ENCODE measurements at places on chromosomes 7 and 10.

DNA sequence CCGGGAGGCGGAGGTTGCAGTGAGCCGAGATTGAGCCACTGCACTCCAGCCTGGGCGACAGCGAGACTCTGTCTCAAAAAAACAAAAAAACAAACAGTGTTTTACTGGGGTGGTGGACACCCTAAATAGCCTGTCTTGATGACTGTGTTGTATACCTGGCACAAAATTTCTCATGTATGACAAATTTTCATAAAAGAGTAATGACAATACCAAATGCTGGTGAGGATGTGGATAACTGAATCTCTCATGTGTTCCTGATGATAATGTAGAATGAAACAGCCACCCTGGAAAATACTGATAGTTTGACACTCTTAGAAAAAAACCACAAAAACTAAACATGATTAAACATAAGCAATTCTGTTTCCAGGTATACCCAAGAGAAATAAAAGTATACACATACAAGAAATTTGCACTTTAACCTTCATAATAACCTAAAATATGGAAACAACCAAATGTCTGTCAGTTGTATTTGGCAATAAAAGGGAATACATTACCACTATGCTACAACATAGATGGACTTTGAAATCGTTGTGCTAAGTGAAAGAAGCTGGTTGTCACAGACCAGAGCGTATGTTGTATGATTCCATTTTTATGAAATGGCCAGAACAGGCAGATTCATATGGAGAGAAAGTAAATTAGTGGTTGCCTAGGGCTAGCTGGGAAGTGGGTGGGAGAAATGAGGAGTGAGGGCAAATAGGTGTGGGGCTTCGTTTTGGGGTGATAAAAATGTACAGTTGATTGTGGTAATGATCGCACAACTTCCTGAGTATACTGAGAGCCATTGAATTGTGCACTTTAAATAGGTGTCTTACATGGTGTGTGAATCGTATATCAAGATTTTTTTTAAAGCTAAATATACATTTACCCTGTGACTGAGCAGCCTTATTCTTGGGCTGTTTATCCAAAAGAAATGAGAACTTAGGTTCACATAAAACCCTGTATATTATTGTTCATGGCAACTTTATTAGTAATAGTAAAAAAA is 12.5 kb downstream of the WDR37 start:
- DNase-seq: no peak
- H3K27ac ChIP-seq: no peak overlapping the region
- no peak overlapping the region for H3K4me3 ChIP-seq
- H3K27me3 ChIP-seq: no peaks in the 10 kb centered on the region

DNA sequence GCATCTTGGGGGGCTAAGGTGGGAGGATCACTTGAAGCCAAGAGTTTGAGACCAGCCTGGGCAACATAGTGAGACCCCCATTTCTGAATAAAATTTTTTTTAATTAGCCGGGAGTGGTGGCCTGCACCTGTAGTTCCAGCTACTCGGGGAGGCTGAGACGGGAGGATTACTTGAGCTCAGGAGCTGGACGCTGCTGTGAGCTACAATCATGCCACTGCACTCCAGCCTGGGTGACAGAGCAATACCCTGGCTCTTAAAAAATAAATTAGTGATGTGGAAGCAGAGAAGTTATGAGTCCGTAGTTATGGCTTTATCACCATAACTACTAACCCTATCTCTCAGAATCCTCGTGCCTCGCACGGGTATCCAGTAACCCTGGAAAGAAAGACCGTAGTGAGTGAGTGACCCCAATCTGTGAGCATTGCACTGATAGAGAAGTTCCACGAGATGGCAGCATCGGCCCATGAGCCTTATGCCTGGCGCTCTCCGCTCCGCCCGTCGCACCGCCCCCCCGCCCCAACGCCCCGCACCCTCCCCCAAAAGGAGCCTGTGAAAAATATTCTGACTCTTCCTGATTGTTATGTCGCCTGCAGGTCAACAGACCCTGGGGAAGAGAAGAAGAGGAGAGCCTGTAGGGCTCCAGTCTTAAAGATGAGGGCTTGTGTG is 4.9 kb upstream of the SLC29A3 start:
- no peak overlapping the region for H3K27ac ChIP-seq
- H3K36me3 ChIP-seq: no peaks in the 10 kb centered on the region
- peak overlapping the region; percentile 39 for H3K4me3 ChIP-seq
- peak; percentile 34 for DNase-seq

DNA sequence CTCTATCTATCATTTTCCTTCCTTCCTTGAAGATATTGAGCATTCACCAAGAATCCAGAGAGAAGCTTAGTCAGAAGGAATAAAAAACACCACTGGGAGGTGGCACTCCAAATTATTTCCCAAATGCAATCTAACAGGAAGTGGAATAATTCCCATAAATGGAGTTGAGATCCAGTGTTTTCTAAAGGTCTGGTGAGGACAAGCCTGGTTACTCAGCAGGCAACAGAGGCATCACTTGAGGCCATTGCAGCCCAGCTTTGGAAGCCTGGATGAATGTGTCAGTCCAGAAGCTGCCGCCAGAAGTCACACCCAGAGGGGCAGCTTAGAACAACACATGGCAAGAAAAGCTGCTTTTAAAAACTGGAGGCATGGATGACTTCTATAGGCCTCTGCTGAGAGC is 288.9 kb upstream of the KLF6 start:
- no peak overlapping the region for H3K4me3 ChIP-seq
- H3K36me3 ChIP-seq: no peaks in the 10 kb centered on the region
- no peaks in the 10 kb centered on the region for H3K4me1 ChIP-seq
- no peak for DNase-seq
- H3K27me3 ChIP-seq: no peaks in the 10 kb centered on the region

- H3K27me3 ChIP-seq: no peaks in the 10 kb centered on the region
- no peaks in the 10 kb centered on the region for H3K4me1 ChIP-seq
- no peak overlapping the region for H3K27ac ChIP-seq
- no peak for DNase-seq
- H3K4me3 ChIP-seq: no peak overlapping the region
- H3K36me3 ChIP-seq: no peaks in the 10 kb centered on the region
Observed at GRCh38 chr7:3196629-3197400, 104.2 kb upstream of the SDK1 start.

DNA sequence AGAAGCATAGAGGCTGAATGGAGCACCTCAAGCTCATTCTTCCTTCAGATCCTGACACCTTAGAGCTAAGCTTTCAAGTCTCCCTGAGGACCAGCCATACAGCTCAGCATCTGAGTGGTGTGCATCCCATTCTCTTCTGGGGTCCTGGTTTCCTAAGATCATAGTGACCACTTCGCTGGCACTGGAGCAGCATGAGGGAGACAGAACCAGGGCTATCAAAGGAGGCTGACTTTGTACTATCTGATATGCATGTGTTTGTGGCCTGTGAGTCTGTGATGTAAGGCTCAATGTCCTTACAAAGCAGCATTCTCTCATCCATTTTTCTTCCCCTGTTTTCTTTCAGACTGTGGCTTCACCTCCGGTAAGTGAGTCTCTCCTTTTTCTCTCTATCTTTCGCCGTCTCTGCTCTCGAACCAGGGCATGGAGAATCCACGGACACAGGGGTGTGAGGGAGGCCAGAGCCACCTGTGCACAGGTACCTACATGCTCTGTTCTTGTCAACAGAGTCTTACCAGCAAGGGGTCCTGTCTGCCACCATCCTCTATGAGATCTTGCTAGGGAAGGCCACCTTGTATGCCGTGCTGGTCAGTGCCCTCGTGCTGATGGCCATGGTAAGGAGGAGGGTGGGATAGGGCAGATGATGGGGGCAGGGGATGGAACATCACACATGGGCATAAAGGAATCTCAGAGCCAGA is 31.0 kb downstream of the PRSS2 start:
- no peak overlapping the region for H3K4me3 ChIP-seq
- no peak overlapping the region for H3K27ac ChIP-seq
- H3K27me3 ChIP-seq: no peaks in the 10 kb centered on the region
- peaks cover 32% of the 10 kb centered on the region for H3K36me3 ChIP-seq

DNA sequence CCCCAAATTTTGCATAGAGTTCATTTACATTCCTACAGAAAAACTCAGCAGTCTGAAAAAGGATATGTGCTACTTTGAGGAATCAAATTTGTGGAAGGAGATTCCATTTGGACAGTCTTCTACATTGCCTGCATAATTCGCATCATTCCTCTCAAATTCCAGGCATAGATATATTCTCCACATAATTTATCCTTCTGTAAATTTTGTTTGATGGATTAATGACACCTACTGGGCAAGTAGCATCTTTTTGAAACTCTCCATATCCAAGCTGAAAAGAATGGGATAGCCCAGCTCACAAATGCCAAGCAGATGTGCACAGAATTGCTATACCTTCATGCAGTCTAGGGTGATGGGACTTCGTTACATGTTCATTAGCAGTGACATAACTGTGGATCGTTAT is 515.3 kb downstream of the AUTS2 start:
- H3K27me3 ChIP-seq: no peaks in the 10 kb centered on the region
- no peaks in the 10 kb centered on the region for H3K36me3 ChIP-seq
- no peak overlapping the region for H3K4me3 ChIP-seq
- DNase-seq: no peak

All from common myeloid progenitor, CD34-positive (primary cell).